Astrocyte of the spinal cord (primary cell): ENCODE measurements at places on chromosomes 2 and 18.

- DNase-seq, result peak; percentile 94
Measured at GRCh38 chr2:7539760-7540159, 622.5 kb downstream of the RNF144A start.

DNA sequence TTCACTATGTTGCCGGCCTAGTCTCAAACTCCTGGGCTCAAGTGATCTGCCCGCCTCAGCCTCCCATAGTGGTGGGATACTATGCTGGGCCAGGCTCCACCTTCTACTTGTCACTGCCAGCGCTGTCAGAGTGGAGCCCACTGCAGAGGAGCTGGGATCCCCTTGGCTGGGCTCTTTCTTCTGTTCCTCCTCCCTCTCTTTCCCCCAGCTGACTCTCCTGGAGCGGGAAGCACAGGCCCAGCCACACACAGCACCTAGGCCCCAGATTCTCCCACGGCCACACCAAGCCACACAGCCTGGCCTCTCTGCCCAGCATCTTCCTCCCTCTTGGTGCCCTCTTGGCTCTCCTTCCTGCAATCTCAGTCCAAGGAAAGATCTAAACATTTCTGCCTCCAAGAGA is 3.7 kb upstream of the GAREM2 start:
- DNase-seq, result no peak

DNA sequence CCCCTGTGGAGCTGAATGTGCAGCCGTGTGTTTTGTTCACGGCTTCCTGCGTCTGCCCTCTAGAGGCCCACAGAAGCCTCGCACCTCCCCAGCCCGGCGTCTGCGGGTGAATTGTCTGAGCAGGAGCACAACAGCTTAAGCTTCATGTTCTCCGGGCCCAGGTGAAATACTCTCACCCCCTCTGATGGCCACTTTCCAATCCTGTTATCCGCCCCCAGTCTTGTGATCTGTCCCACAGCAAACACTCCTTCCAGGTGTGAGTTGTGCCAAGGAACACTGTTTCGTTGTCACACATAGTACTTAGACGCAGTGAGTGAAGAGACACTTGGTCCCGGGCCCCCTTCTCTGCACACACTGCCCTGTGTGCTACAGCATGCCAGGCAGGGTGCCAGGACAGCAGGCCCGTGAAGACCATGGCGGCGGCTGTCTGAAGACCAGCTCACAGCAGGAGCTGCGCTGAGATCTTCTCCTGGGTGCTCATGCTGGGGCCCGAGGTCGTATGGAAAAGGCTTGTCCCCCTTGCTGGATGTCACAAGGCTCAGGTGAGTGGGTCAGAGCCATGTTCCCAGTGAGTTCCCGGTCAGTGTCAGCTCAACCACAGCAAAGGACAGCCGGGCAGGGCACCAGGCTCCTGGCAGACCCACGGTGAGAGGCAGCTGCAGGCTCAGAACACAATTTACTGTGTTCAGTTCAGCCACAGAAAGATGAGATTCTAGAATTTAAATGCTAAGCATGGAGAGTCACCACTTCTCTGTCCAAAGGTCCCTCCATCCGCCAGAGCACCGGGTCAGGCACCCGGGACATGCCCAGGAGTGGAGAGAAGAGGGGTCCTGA is 6.8 kb upstream of the PXDN start:
- peak; percentile 88 for DNase-seq

- no peak for DNase-seq
Measured at GRCh38 chr2:101371636-101372035, 15.7 kb downstream of the CREG2 start.

GRCh38 chr2:240959214-240959940 is 39.0 kb upstream of the SNED1 start:
- no peak for DNase-seq

- DNase-seq, result no peak
Measured at GRCh38 chr2:134722728-134723127, 3.9 kb upstream of the TMEM163 start.

DNA sequence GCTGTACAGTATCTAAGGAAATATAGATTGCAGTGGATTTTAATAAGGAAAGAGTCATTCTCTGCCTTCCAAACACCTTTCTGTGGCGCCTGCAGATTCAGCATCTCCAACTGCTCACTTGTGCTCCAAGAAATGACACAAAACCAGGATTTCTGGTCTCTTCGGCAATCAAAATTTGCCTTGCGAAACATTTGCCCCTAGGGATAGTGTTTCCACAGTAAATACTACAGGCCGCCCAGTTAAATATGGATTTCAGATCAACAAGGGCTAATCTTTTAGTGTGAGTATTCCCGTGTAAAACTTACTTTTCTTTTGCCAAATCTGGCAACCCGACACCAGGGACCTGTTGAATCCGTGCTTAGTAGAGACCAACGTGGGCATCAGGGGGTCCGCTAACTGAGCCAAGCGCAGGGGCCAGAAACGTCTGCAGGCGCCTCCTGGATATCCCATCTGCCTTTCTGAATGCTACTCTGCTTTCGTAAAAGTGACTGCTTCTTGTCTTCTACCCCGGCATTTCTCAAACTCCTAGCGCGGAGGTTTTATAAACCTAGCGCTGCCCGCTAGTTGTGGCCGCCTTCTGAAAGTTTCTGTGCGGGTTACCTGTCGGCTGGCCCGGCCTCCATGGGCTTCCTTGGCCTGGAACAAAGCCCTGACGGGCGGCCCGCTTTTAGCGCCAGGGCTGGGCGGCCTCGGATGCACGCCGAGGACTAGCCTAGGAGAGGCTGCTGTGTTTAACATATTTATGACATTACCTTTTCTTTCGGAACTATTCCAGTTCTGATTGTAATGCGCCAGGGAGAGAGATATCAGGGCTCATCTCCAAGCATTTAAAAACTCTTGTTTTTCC is 2.5 kb downstream of the CYP1B1 start:
- peak; percentile 22 for DNase-seq

DNA sequence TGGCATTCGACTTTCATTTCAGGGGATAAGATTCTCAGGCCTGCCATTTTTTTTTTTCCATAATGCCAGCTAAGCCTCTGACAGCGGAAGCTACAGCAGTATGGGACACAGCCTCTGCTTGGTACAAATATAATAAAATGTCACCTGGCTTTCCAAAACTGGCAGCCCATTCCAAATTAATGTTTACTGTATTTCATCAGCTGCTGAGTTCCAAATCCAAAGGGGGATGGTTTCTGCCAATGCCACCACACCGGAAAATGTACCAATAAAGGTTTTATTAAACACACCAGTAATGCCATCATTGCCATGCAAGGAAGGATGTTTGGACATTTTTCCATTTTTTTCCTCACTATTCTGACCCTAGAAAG is 275.8 kb upstream of the CCDC68 start:
- DNase-seq, result no peak

GRCh38 chr2:70083344-70084156 is 3.7 kb upstream of the PCBP1 start:
- peak; percentile 22 for DNase-seq

- DNase-seq, result no peak
Measured at GRCh38 chr18:74803117-74803516, 205.4 kb downstream of the ZNF407 start.

GRCh38 chr2:196370381-196370780 is 199.0 kb upstream of the STK17B start:
- peak; percentile 39 for DNase-seq

DNA sequence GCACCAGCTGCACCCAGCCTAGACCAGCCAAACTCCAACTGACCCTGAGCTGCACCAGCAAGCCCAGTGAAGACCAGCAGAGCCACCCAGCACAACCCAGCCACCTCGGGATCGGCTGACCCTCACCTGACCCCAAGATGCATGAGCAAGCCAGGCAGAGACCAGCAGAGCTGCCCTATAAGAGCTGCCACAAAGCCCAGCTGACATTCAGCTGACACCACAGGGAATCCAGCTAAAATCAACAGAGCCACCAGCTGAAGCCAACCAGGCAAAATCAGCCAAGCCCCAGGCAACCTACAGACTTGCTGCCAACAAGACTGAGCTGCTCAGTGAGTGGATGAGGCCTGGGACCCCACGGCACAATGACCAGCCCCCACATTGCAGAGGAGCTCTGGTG is 54.6 kb downstream of the CYP27C1 start:
- no peak for DNase-seq

DNA sequence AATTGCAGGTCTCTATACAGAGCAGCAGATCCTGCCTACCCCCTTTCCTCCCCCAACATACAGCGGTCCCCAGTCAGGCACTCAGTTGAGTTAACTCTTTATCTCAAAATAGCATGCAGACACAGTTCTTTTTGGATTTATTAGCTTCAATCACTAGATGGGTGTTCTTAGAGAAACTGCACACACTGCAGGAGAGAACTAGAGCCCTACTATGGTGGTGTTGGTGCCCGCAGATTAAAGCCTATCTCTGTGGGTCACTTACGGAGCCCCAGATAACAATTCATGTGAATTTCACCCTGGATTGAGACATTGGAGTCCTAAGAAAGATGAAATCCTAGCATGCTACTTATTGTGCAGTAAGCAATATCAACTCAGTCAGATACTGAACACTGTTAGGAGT is 11.9 kb downstream of the ADD2 start:
- no peak for DNase-seq

GRCh38 chr2:60515721-60516226 is 37.7 kb downstream of the BCL11A start:
- peak; percentile 92 for DNase-seq

GRCh38 chr2:127134235-127134634 is 27.3 kb upstream of the BIN1 start:
- no peak for DNase-seq

DNA sequence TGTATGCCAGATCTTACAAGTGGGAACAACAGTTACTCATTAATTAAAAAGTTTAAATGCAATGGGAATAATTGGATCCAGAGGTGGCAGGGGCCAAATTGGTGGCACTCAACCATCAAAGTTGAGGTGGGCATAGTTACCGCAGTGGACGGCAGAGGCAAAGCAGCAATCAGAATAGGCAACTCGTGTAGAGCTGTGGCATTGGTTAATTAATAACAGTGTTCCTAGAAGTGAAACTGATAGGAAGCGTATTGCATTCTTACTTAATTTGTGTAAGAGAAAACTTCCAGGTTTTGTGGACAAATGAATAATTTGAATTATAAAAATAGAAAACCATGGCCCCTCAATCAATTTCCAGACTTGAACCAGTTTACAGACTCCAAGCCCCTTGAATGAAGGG is 1068.2 kb upstream of the ACVR2A start:
- no peak for DNase-seq

GRCh38 chr18:506264-506663 is 5.8 kb upstream of the COLEC12 start:
- DNase-seq, result no peak

- no peak for DNase-seq
Measured at GRCh38 chr2:98565286-98565860, 42.9 kb downstream of the COA5 start.

DNA sequence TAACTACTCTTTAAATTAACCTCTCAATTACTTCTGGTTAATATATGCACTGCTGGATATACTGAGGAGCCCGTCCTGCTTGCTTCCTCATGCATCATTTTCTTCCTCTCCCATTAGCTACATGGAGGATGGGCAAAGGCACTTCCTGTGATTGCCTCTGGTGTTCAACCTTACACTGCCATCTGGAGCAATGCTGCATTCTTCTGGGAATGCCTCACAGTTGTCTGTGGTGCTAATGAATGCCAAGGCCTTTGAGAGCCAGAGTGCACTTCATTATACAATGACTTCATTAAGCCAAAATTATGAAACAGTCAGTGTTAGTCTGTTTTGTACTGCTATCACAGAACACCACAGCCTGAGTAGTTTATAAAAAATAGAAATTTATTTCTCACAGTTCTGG is 134.8 kb upstream of the DOCK10 start:
- DNase-seq, result peak; percentile 39

DNA sequence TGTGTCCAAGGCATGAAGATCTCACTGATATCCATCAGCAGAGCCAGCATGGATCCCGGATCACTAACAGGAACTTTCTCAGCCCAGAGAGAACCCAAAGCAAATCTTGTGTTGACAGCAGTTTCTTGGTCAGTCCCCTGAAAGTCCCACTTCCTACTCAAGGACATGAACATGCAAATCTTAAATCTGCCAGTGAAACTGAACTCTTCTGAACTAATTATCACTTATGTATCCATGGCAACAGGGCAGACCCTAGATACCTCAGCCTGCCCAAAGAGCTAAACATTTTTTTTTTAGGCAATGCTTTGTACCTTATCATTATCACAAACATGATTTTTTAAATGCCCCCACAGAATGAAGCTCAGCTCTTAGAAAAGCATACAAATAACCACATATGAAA is 127.8 kb upstream of the DDX18 start:
- no peak for DNase-seq

- no peak for DNase-seq
Measured at GRCh38 chr18:43081396-43081795, 34.1 kb downstream of the RIT2 start.

- DNase-seq, result peak; percentile 62
Measured at GRCh38 chr2:37156071-37156856, 516 bp downstream of the EIF2AK2 start.

- no peak for DNase-seq
Measured at GRCh38 chr2:158969715-158970240, 1.3 kb downstream of the TANC1 start.

- no peak for DNase-seq
Measured at GRCh38 chr2:32838418-32838817, 108.3 kb upstream of the LTBP1 start.

- no peak for DNase-seq
Measured at GRCh38 chr18:77109648-77110019, 22.9 kb downstream of the MBP start.

DNA sequence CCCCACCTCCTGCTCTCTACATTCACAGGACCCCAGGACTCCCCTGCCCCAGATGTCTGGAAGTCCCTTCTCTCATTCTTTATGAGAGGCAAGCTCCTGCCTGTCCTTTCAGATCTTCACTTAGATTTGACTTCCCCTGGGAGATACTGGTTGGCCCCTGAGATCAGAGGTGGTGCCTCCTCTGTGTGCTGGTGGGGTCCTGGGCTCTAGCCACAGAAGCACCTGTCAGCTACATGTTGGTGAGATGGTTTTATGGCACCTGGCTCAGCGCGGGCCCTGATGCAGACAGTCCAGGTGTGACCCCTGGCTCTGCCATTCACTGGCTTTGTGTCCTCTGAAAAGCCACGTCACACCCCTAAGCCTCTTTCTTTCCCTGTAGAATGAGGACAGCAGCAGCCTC is 369.6 kb upstream of the ID2 start:
- DNase-seq, result no peak

DNA sequence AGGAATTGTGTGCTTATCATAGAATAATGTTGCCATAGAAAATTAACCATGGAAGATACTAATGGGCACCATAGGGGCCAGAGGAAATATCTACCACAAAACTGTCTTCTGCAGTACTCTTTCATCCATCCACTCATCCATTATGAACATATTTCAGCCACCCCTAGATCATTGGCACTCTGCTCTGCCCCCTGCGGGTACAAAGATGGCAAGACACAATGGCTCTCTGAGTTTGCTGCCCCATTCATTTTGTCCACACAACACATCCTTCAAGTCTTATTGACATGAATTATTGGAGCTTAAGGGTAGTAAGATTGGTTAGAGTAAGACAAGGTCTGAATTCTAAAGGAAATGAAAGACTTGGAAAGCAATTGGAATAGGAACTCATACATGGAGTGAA is 1224.7 kb upstream of the CELF4 start:
- no peak for DNase-seq

DNA sequence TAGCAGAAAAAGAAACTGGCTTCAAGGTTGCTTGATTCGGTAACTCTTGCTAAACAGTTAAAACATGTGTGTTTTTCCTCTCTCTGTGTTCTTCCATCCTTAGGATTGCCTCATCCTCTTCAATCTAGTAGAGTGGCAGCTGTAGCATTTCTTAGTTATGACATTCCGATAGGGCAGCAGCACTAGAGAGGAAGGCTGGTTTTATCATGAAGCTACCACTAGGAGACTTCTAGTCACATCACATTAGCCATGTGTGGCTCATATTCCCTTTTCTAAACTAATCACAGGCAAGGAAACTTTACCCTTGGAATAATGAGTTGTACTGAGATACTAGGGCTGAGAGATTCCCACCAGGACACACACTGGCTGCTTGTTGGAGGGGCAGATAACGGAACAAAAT is 187.6 kb downstream of the DOK6 start:
- no peak for DNase-seq
